ENCODE measurements at places on chromosomes 7 and 10.

GRCh38 chr10:38016354-38016753 is 5.9 kb downstream of the ZNF33A start:
- DNase-seq, result no peak

DNA sequence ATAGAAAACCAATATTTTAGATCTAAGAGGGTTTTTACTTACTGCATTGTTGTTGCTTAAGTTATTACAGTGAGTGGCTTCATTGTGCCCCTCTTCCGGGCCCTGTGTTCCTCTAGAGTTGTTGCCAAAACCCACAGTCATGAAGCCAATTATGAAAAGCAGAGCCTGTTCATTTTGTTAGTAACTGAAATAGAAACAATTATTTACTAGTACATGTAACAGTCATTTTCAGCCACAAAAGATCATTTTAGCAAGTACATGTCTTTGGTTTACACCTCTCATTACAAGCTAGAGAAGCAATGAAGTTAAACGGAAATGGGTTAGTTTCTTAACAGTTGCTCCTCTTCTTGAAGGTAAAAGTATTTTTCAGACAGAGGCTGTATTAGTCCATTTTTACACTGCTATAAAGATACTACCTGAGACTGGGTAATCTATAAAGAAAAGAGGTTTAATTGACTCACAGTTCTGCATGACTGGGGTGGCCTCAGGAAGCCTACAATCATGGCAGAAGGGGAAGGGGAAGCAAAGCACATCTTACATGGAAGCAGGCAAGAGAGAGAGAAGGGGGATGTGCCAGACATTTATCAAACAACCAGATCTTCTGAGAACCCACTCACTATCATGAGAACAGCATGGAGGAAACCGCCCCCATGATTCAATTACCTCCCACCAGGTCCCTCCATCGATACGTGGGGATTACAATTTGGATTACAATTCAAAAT is 380.5 kb downstream of the SFMBT2 start:
- DNase-seq, result no peak

DNA sequence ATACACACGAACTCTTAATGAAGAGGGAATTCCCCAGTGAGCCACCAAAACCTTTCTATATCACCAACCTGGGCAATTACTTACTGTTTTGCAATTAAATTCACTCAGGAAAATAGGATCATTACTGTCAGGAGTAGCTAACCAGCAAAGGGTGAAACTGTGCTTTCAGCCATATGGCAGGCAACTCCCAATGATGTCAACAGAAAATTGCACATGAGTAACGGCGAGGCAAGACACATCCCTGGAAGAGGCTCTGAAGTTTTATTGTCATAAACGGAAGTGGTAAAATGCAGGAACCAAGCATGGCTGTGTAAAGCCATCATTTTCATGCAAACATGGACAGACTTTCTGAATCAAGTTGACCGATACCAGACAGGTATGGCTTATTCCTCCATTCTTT is 548.9 kb upstream of the AUTS2 start:
- DNase-seq, result no peak

DNA sequence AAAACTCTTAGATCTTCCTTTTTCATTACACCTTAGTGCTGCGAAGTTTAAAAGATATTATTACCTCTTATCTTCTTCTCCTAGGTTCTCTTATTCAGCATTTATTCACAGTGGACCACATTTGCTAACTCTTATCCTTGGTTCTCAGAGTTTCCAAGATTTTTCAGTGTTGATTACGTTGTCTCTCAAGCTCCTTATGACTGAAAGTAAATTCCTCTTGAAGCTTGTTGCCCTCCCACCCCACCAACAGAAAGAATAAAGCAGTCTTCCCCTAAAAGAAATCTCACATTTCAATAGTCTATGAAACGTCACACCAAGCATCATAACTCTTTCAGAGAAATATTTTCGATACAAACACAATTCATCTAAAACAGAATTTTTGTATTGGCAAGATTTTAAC is 362.5 kb downstream of the MAGI2 start:
- no peak for DNase-seq

GRCh38 chr10:107653832-107654287 is 489.4 kb upstream of the SORCS1 start:
- DNase-seq, result no peak

- no peak for DNase-seq
These were observed 427.1 kb upstream of the GALNT17 start for GRCh38 chr7:70704831-70705346.

GRCh38 chr7:101860316-101861217 is 43.1 kb downstream of the CUX1 start:
- DNase-seq, result no peak

DNA sequence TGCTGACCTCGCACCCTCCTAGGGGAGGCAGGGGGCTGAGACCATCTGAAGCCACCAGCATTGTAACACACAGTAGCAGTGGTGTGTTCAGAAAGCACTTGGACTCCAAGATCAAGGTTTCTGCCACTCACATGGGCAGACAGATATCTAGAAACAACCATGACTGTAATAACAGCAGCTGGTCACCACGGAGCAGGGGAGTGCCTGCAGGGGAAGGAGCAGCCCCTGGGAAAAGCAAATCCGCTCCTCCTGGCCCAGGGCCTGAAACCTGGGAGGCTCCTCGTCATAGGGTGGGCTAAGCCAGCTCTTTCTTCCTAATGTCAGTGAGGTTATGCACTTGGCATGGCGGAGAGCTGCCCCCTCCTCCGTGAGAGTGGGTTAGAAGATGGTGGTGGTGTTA is 118.4 kb upstream of the INSYN2A start:
- no peak for DNase-seq

DNA sequence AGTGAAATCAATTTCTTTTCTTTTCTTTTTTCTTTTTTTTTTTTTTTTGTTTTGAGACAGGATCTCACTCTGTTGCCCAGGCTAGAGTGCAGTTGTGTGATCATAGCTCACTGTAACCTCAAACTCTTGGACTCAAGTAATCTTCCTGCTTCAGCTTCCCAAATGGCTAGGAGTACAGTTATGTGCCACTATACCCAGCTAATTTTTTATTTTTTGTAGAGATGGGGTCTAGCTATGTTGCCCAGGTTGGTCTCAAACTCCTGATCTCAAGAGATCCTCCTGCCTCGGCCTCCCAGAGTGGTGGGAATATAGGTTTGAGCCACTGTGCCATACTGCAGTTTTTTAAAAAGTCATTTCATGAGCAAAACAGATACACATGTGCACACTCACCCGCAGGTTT is 79.8 kb downstream of the ANK3 start:
- DNase-seq, result no peak

GRCh38 chr7:92246360-92247101 is 757 bp downstream of the ANKIB1 start:
- DNase-seq, result no peak

DNA sequence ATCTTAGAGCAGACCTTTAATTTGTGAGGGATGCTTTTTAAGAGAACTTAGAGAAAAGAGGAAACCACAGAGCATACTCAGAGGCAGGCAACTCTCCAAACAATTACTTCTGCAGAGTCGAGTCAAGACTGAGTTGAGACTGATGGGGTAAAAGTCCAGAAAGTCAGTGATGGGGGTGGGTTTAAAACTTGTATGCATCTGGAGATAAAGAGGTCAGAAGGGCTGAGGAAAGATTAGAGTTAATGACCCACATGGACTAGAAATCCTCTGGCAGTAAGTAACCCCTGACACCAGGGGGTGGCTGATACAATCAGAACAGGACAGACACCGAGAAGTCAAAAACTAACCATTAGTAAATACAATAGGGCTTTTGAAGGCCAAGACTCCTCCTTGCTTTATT is 42.4 kb upstream of the SEPTIN7 start:
- DNase-seq, result no peak

DNA sequence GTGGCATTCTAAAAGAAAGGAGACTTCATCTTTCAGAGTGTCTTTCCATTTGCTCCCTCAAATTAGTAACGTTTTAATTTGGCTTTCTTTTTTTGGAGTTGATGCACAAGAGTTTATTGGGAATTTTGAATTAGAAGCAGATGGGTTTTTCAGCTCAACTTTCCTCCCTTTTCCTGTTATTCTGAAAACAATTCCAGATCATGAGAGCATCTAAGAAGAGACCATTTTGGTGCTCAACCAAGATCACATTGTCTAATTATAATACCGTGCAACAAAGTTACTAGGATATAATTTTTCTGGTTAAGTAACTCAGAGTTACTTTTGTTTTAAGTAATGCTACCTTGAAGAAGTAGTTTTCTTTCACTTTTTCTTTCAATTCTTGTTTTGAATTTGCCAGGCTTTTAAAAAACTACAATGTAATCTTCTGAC is 396.6 kb upstream of the KLF6 start:
- DNase-seq, result no peak

GRCh38 chr7:101151908-101152651 is 2.2 kb upstream of the AP1S1 start:
- no peak for DNase-seq

GRCh38 chr10:84205853-84206525 is 11.7 kb downstream of the CDHR1 start:
- DNase-seq, result no peak

- DNase-seq, result peak; percentile 91
These were observed at the start of gene CDK13 for GRCh38 chr7:39949971-39950472. Gene CDK13 (plus strand): TSS chr7:39950256. CDS start chr7:39950642, 386 bp downstream.

DNA sequence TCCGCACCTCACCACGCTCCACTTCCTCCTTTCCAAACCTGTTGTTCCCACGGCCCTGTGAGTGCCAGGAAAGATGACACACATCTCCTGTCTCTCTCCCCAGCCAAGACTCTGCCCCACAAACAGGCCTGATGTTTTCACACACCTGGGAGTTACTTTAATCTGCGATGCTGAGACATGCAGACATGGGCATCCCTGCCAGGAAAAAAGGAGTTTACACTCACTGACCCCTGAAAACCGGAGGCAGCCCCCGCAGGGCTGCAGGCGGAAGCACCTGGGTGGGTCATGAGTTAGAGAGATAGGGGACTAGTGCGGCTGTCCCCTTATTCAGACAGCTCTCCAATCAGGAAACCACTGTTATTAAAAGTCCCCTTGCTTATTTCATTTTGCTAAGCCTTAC is 106.4 kb upstream of the CARD11 start:
- no peak for DNase-seq

- DNase-seq, result no peak
These were observed 2.6 kb downstream of the CXCL12 start for GRCh38 chr10:44382131-44382858.
